Ureter (tissue), 1 donor: ENCODE measurements at places on chromosomes 6 and 20. TPM values are rescaled to one million over a fixed set of nuclear protein-coding genes. Genes with fewer than 3 reads are reported as not detected.

DNA sequence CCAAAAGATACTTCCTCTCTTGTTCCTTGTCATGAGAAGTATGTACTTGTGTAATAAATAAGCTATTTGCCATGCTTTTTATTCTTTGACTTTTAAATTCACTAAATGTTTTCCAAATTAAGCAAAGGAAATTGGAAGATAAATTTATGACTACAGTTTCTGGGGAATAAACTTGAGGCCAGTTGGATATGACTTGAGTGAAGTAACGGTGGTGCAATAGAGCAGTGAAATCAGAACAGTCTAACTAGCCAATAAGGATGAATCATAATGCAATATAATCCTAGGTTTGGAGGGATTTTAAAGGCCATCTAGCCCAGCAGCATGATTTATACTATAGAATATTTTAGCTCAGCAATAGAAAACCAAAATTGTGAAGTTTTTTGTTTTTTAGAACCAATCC lies 183.8 kb upstream of the TCF21 start:
- DNase-seq: no peak

- DNase-seq: no peak
Observed at GRCh38 chr6:139587469-139587868, 213.0 kb upstream of the CITED2 start.

- no peak for DNase-seq
Observed at GRCh38 chr6:36605143-36605542, 11.0 kb downstream of the SRSF3 start.

DNA sequence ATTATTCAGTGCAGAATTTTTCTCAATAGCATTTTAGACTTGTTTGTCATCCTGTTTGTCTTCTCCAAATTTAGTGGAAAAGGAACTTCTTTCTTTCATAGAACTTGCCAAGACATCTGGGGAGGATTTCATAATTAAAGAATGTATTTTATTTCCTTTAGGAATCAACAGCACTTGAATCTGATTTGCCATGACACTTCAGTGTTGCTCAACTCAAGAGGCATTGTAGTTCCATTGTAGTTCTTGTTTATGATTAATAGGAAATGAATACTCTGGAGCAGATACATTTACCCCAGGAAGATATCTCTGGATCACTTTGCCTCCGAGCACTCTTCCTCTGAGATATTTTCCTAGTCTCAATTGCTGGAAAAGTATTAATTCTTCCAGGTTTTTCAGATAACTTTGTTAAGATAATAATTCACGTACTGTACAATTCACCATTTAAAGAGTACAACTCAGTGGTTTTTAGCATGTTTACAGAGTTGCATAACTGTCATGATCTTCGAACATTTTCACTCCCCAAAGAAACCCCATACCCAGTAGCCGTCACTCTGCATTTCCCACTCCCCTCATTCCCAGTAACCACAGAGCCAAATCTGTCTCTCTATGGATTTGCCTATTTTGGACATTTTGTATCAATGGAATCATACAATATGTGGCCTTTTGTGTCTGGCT lies 29.7 kb downstream of the AKAP12 start:
- DNase-seq: no peak

GRCh38 chr6:41519745-41520699 lies 26.2 kb upstream of the FOXP4 start:
- no peak for DNase-seq

- DNase-seq: no peak
Observed at GRCh38 chr6:22333802-22334201, 37.0 kb upstream of the PRL start.

Gene ASIP
- total RNA-seq: 0.70 TPM

Gene MEI4
- 0.47 TPM for total RNA-seq

Gene SLC2A10
- total RNA-seq: 25.9 TPM

Gene TGM2
- 143 TPM for total RNA-seq

Gene ABHD16B
- total RNA-seq: not detected

Gene IRF4
- total RNA-seq: 12.1 TPM
